ENCODE measurements at places on chromosomes 2 and 18.

- no peak for DNase-seq
Observed at GRCh38 chr2:99478632-99479031, 11.2 kb downstream of the REV1 start.

GRCh38 chr2:238104691-238105371, 4.7 kb downstream of the ESPNL start:
- no peak for DNase-seq

DNA sequence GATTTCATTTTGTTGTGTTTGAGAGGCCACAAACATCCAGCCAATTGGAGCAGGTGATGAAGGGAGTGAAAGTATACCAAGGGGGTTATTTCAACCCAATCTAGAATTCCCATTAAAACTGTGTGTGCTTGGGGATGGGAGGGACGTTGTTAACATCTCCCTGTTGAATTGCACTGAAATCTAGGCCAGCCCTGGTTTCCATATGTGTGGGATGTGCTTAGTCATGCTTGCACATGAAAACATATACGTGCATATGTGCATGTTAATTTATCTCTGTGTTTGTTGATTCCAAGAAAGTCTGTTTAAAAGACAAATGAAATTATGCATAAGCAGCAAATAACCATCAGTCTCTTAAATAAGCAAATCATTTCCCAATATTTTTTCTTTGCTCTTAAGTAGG, 5.6 kb downstream of the CELF4 start:
- DNase-seq: no peak

DNA sequence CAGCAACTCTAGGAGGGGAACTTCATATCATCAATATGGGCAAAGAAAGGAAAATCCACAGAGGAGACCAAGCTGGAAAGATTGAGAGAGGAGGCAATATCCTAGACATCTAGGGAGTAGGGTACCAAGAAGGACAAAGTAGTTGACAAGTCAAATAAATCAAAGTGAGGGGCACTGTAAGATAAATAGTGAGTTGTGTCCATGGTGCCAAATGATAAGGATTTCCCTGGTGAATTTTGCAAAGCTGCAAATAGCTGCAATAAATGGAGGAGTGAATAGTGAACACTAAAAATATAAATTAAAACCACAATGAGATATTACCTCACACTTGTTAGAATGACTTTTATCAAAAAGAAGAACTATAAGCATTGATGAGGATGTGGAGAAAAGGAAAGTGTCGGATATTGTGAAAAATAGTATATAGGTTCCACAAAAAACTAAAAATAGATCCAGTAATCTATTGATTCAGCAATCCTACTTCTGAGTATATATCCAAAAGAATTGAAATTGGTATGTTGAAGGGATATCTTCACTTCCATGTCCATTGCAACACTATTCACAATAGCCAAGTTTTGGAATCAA, 258.2 kb upstream of the FN1 start:
- no peak for DNase-seq

GRCh38 chr18:62939433-62939832, 224.1 kb downstream of the PHLPP1 start:
- no peak for DNase-seq

DNA sequence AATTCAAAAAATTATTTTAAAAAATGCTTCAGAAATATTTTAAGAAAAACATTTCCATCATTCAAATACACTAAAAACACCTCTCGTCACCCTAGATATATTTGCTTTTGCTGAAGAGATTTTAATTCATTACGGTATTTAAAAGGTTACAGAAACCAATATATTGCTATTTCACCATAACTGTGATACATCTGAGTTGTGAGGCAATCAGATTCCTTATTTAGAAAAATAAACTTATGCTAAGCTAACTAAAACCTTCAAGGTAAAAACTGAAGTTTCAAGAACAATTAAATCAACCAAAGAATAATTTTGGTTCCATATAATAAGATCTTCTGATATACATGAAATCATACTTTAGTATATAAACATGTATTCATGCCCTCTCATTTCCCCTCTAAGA, 32.8 kb downstream of the PELI1 start:
- no peak for DNase-seq

GRCh38 chr2:208356846-208357574, 49.6 kb upstream of the PTH2R start:
- DNase-seq: no peak

DNA sequence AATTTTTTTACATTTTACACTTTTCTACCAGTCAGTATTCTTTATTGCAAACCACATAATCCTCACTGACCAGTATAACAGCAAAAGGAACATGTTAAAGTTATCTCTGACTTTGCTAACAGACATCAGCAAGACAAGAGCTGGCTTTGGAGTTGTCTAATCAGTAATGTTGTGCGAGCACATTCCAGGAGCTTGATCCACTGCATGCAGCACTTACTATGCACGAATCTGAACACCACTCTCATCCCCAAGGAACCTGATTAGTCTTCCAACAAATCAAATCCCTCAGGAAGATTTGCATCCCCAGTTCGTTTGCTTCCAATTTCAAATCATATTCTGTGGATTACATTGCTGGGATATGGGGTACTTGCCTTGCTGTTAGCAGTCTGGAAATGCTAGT, 269.3 kb upstream of the EPC2 start:
- no peak for DNase-seq

- no peak for DNase-seq
Observed at GRCh38 chr18:27808683-27809082, 368.2 kb downstream of the CDH2 start.

DNA sequence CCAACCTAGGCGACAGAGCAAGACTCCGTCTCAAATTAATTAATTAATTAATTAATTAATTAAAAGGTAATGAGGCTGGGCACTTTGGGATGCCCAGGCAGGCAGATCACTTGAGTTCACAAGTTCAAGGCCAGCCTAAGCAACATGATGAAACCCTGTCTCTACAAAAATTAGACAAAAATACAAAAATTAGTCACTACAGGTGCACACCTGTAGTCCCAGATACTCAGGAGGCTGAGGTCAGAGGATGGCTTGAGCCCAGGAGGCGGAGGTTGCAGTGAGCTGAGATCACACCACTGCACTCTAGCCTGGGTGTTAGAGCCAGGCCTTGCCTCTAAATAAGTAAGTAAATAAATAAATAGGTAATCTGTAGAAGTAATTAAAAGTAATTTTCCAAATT, 6.8 kb downstream of the SF3B1 start:
- no peak for DNase-seq

All from GM04503 (cell line).